ENCODE measurements at places on chromosomes 5 and 9.

GRCh38 chr5:84149094-84149493 is 235.6 kb downstream of the EDIL3 start:
- DNase-seq = no peak

DNA sequence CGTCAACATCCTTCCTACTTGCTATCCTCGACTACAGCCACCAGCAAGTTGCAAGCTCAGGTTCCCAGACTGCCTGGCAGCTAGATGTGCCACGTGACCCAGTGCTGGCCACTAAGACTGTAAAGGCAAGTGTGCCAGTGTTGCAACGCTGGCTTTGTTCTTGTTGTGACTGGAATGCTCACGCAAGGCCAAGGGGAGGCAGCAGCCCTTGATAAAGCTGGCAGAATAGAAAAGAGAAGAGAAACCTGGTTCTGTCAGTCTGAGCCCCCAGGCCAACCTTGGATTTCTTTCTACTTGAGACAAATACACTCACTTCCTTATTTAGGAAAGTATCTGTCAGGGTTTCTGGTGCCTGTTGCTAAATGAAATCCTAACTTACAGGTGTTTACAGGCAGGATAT is 113.0 kb downstream of the KLHL3 start:
- no peak for DNase-seq

- no peak for DNase-seq
Observed at GRCh38 chr9:8677741-8678140, 878.2 kb upstream of the DMAC1 start.

DNA sequence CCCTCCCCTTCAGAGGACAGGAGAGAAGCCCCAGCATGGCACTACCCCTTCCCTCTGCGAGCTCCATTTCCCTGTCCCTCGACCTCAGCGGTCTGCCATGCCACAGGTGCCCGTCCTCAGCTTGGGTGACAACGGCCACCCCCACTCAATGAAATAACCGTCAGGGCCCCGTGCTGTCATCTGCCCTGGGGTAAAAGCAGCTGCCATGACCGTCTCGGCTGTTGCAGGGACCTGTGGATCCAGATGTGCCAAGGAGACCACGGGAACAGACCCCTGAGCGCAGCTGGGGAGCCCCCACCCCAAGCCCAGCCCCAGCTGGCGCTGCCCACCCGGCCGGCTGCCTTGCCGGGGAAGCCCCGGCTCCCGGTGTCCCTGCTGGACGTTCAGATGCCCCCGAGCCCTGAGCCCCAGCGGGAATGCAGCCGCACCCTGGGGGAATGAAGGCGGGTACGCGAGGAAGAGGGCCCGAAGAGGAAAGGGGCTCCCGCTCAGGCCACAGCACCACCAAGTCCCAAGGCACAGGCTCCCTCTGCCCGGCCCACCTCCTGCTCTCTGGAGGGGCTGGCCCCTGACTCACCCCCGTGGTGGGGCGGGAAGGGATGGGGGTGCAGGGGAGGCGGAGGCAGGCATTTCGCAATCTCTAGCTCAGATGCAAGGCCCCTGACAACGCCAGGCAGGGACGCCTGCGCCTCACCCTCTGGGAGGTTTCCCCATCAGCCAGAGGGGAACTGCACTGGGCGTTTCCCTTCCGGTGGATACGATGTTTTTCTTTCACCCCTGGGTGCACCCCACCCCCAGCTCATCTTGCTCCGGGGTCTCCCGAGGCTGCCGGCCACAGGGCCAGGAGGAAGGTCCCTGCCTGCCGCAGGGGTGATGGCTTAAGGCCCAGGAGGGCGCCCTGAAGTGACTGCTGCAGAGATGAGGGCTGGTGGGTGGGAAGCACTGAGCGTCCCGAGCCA is 49.2 kb downstream of the NACC2 start:
- DNase-seq = no peak

DNA sequence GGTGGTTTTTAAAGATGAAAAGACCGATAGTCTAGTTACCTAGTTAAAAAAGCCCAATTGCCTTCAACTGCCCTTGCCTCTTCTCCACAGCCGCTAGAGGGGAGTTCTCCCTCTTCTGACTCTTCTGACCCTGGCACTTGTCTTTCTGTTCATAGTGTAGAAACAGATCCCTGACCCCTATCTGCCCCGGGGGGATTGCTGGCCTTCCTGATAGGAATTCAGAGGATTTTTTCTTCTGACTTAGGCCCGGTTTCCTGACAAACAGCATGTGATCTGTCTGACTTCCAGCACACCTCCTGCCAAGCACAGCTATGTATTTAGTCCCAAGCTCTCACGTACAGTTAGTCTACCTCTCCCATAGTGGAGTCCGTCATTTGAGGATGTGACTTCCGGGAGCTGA is 5.0 kb upstream of the TMEM268 start:
- no peak for DNase-seq

DNA sequence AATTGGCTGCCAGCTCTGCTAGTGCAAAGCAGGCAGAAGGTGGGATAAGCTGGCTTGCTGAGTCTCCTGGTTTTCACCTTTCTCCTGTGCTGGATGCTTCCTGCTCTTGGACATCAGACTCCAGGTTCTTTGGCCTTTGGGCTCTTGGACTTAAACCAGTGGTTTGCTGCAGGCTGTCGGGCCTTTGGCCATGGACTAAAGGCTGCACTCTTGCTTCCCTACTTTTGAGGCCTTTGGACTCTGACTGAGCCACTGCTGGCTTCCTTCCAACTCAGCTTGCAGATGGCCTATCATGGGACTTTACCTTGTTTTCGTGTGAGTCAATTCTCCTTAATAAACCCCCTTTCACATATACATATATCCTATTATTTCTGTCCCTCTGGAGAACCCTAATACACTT is 1293.9 kb upstream of the CDH6 start:
- DNase-seq = no peak

DNA sequence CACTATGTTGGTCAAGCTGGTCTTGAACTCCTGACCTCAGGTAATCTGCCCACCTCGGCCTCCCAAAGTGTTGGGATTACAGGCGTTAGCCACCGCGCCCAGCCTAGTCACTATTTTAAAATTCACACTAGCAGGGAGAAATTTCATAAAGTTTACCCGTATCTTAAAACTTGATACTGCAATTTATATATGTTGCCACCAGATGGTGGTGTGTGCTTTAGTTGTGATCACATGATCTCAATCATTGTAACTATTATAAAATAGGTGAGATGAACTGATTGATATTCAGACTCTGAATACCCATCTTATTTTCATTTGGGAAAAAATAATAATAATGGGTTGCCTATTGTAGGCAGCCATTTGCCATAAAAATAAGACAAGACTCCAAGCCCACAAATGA is 1330.4 kb upstream of the WWC1 start:
- DNase-seq = no peak

DNA sequence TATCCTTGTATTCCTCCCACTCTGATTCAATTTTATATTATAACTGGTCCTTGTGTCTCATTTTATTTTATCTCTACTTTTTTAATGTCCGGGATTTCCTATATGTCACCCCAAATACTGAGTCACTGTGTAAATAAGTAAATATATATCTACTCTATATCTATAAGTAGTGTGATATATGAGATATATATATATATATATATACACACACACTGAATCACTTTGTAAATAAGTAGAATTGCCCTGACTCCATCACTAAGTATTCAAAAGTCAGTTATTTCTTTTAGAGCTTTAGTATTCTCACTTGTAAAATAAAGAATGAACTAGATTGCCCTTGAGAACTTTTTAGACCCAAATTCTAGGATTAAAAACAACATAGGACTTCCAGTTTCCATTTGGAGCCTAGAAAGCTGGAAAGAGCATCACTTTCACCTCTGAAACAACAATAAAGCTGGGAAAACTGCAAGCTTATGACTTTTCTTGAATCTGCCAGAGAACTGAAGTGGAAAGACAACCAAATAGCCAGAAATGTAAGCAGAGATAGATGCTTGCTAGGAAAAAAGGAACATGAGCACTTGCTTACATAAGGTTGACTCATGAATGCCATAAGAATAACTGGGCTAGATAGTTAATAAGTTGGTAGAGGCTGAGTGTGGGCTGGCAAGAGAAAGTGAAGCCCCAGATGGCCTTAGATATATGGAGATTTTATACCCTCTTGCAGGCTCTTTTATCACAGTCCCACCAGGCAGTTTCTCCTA is 171.1 kb upstream of the TLX3 start:
- DNase-seq = no peak

- DNase-seq = no peak
Observed at GRCh38 chr5:98961665-98962344, 33.0 kb upstream of the CHD1 start.

DNA sequence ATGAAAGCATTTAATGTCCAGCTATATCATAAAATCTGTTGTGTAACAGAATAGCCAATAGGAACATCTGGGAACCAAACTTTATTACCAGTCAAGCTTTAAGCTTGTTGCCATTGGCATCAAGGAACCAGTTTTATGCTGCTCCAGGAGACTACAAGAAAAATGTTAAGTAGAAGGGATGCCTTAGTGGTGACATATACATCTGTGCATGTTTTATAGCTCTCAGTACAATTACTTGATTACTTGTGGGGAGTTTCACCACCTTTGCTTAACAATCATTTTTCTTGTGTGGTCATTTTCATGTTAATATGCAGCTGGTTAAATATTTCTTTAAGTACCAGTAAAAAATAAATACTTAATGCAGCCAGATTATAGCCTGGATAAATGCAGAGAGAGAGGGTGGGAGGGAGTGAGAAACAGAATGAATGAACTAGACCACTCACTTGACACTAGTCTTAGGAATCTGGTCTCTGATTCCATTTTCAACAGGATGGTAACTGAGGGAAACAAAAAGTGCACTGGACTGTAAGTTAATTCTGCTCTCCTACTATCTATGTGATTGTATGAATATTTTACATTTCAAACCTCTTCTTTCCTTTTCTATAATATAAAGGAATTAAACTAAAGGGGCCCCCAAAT is 35.7 kb upstream of the LURAP1L start:
- DNase-seq = no peak

- no peak for DNase-seq
Observed at GRCh38 chr5:95611396-95611795, 8.5 kb upstream of the GPR150 start.

DNA sequence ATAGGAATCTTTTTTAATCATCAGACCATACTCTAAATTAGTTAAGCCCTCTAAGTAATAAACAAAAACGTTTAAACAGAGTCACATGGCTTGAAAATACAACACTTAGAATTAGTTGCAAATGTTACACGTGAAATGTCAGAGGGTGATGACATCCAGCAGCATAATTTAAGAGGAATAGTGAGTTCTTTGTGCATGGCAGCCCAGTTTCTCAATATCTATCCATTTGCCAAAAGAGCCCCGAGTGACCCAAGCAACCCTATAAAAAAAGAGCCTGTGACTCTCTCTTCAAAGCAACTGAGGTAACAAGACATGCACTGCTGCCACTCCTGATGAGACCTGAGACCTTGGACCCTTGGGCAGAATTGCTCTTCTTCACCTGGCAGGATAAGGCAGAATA is 96.9 kb upstream of the RASA1 start:
- no peak for DNase-seq

GRCh38 chr5:62499756-62500155 is 78.9 kb upstream of the LRRC70 start:
- DNase-seq = no peak

GRCh38 chr5:158039911-158040347 is 181.0 kb upstream of the CLINT1 start:
- no peak for DNase-seq

GRCh38 chr5:132423438-132423898 is 54.0 kb downstream of the SLC22A5 start:
- DNase-seq = no peak

DNA sequence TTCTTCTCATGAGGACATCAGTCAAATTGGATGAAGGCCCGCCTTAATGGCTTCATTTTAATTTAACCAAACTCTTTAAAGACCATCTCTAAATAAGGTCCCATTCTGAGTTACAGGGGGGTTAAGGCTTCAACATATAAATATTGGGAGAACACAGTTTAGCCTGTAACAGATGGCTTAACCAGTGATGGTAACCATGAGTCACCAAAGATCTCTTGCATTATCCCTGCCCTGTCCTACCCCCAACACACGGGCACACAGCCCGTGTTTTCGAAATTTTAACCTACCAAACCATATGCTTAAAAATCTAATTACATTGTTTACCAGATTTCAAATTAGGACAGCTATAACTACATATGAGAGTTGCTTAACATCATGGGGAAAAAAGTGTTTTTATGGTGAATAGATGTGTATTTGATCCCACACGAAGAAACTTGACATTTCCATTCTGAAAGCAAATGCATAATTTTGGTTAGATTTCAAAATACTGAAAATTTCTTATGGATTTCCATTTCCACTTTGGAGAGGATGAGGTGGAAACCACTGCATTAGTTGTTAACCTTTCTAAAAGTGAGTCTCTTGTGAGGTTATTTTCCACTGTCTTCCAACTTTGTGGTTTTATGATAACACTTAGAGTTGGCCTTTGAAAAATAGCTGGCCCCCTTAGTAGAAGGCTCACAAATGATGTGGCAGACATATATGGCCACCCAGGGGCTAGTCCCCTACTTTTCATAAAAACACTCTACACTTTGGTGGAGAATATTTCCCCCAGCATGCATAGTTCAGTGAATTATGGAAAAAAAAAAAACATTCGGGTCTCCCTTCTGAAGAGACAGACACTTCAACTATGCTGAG is 849.3 kb downstream of the TLE1 start:
- no peak for DNase-seq

- no peak for DNase-seq
Observed at GRCh38 chr5:29277642-29278041, 1915.8 kb upstream of the CDH6 start.

DNA sequence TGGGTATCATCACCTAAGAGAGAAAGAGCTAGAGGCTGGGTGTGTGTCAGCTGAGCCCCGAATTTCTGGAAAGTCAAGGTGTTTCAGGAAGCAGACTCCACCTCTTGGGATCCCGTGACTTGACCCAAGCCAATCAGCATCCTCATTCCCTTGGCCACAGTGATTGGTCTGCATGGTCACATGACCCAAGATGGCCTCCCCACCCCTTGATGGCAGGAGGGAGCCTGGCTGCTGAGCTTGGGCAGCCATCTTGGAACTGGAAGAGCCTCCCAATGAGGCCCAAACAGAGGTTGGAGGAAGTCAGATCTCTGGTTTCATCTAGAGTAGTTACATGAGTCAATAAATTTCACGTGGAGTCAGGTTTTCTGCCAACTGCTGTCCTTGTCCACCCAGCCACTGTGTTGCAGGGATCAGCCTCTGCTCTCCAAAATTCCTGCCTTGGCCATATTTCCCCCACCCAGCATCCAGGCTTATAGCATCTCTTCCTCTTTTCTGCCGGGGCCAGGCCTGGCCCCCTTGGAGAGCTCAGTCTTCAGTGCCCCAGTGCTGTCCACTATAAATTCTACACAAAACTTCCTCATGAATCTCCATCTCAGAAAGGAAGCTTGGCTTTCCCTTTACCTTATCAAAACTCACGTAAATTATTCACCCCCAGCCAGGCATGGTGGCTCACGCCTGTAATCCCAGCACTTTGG is 17.2 kb upstream of the SUSD3 start:
- no peak for DNase-seq

DNA sequence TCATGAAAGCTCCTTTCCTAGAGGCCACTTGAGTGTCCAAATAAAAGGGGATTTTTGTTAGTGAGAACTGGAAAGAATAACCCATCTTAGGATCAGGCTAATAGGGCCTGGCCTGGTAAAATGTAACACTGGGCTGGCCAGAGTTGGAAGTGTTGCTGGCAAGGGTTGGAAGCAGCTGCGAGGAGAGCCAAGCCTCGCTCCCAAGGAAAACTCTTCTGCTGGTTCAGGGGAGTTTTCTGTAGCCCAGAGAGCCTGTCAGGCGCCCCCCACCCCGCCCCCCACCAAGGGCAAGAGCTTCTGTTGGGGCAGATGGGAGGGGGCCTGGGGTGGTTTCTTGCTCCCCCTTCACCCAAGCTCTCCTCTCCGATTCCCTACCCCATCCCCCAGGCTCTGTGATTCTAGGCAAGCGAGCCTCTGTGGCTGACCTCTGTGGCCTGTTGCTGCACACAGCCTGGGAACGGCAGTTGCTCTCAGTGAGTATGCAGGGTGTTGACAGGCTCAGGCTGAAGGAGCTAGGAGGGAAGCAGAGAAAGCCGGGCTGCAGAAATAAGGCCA is 547.8 kb downstream of the CCDC171 start:
- no peak for DNase-seq

All from stimulated activated CD4-positive, alpha-beta T cell treated with anti-CD3 and anti-CD28 coated beads, Interleukin-12 subunit alpha, Interleukin-12 subunit beta, amount 100 ng/mL, for 48 hours (primary cell).